ENCODE measurements at places on chromosomes 1 and 21.

GRCh38 chr1:107342316-107342715 is 201.5 kb downstream of the NTNG1 start:
- DNase-seq, result no peak

DNA sequence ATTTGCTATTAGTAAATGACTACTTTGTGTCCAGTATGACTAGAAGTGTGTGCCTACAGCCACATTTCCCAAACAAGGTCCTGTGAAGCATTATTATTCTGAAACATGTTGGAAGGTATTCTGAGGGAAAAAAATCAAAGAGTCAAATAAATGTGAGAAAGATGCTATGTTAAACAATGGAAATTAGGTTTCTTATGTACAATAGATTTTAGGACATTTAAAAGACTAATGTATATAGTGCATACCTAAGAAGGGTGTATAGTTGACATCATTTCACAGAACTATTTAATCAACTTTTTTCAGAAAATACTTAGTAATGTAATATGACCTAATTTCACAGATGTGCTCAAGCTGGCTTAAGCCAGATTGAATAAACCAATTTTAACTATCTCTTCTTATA is 582.5 kb downstream of the USP25 start:
- no peak for DNase-seq

DNA sequence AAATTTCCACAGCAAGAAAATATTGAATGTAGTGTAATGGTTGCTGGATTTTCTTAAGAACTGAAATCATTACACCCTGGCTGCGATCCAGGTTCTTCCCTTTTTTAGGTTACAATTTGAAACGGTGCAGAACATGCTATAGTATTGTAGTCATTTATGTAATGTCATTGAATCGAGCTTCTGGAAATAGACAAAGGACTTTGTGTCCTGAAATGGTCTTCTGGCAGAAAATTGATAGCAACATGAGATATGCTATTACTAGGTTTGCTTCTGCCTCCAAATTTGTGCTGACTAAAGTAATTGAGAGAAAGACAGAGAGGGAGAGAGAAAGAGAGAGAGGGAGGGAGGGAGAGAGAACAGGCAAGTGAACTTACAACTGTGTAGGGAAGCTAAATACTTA is 146.2 kb upstream of the NFIA start:
- DNase-seq, result no peak

DNA sequence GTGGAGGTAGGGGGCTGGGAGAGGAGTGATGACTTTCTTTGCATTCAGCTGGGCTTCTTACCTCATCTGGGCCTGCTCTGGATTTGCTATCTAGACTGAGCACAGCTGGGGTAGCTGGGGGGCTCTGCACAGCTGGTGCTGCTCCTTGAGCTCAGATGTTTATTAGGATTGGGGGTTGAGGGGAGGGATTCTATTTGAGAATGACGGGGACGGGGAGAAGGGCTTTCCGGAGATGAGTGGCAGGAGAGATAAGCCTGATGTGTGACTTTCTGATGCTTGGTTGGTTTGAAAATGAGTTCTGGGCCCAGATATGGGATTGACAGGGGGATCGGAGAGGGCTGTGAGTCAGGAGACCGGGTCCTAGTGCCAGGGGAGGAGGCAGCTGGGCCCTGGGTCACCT is 146.1 kb upstream of the CSF3R start:
- DNase-seq, result no peak

DNA sequence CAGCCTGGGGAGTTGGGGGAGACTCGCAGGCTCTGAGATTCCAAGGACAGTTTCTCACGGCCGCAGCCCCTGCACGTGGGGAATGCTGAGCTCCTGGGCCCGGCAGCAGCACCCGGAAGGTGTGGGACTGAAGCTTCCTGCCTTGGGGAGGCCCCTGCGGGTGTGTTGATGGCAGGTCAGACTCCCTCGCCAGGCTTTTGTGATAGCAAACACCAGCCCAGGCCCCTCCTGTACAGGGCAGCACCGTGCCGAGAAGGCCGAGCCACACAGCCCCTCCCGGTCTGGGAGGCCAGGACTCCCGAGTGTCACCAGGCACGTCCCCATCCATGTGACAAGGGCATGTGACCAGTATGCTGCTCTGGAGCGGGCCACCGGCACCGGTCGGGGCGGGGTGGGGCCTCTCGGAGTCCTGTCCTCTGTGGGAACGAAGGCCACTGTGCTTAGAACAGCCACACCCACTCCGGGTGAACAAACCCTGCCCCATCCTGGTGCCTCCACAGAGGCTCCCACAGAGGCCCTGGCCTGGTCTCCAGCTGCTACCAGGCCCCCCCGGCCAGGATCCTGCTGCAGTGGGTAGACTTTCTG is 31.1 kb upstream of the ARHGEF16 start:
- no peak for DNase-seq

DNA sequence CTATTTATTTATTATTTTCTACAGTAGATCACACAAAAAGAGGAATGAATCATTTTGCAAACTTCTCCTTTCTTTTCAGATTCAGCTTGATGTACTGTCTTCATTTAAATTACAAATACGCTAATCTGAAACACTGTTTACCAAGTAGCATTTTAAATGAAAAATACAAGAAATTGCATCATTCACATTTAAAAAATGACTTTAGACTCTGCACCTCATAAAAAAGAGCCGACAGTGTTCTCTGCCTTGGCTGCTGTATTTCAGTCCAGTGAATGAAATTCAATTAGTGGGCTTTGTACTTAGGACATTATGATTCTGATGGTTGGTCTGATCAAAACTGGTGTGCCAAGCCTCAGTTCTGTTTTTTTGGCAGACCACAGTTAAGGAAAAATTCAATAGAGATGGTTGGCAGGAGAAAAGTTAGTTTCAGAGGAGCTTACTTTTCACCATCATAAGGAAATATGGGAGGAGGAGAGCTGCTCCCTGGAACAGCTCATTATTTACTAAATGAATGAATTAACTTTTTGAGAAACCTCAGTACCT is 222.4 kb upstream of the ESRRG start:
- no peak for DNase-seq

DNA sequence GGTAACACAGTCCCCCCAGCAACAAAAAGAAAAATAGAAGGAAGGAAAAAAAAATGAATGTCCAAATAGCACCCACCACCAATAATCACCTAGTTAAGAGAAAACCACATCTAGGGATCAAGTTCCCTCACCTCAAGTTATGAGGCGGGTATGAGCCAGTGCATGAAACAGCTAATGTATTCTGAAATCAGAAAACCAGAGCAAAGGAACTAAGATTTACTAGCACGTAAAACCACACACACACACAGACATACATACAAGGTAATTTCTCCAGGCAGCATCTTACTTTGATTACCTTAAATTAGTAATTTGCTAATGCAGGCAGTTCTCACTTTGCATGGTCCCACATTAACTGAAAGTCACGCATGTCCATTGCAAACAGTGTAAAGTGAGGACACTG is 109.8 kb downstream of the HLCS start:
- no peak for DNase-seq

DNA sequence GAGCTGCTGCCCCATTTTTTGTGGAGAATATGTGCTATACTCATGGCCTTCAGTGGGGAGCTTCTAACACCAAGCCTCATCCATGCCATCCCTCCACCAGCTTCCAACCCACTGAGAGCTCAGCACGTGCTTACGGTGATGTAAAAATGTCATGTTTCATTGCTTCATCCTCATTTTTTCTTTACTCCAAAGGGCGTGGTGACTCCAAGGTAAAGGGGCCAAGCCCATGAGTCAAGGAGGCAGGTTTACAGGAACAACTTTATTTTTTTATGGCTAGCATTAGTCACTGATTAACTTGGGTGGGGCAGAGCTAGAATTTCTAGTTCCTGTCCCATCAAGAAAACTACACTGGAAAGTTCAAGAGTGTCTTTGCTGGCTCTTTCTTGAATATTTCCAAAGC is at the start of gene C1orf226:
Gene C1orf226, plus strand, starts transcription at position 346 of the 400 bp plus-strand sequence. CDS start 174 bp downstream, outside the sequence.
- DNase-seq, result no peak

- DNase-seq, result peak; percentile 58
Observed at GRCh38 chr1:63316984-63317816, 5.2 kb upstream of the FOXD3 start.

GRCh38 chr1:21924503-21925005 is 12.6 kb downstream of the HSPG2 start:
- DNase-seq, result peak; percentile 81

DNA sequence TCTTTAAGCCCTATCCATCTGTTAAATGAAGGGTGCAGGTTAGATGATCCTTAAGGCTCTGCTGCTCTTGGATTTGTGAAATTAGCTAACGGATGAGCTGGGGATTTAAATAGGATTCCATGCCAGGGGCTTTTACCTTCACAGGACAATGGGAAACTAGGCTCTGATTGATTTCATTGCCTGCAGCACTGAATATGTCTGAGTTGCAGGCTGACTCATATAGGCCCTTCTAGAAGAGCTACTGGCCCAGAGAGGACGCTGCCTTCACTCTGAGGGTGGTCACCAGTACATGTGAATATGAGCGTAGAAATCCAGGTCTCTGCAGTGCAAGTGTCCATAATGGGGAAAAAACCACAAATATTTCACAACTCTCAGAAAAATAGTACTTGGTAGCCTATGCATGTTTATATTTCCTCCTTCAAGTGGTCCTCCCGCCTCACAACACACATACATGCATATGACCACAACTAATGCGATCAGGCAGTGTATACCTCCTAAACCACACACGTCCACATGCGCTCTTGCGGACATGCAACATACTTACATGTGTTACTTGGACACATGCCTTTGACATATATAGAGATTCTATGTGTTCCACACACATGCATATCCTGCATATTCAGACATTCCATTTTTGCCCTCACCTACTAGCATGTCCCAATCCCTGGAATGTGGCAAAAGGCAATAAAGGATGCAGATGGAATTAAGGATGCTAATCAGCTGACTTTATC is 233.8 kb upstream of the JUN start:
- DNase-seq, result peak; percentile 54

GRCh38 chr1:22607154-22607553 is 29.3 kb upstream of the C1QA start:
- DNase-seq, result no peak

DNA sequence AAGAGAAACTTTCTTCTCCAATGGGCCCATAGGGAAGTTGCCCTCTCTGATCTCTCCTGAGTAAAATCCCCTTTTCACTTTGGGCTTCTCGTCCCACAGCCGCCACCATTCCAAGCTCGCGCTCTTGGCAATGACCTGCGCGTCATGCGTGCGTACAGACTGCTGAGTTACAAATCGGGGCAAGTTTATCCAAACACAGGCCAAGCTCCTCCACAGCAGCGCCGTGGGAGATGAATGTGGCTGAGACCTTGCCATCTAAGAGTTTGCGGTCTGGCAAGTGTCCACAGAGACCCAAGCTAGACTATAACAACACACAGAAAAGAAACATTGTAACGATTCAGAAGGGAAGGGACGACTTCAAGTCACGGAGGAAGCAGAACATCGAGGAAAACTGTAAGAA is 116.3 kb upstream of the SOD1 start:
- no peak for DNase-seq

DNA sequence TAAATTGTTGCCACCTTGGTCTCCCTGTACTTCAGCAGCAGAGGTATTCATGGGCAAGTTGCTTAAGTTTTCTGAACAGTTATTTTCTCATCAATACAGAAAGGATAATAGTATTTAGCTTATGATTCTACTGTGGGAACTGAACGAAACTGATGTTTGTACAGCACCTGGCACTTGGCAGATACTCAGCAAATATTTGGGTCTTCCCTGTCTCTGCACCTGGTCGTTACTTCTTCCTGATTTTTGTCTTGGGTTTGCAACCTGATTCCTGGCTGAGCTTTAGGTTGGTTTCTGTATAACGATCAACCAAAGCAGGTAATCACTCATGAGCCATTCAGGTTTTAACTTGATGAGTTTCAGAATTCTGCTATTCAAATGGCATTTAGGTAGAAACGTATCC is 490.6 kb downstream of the KIF26B start:
- DNase-seq, result no peak

DNA sequence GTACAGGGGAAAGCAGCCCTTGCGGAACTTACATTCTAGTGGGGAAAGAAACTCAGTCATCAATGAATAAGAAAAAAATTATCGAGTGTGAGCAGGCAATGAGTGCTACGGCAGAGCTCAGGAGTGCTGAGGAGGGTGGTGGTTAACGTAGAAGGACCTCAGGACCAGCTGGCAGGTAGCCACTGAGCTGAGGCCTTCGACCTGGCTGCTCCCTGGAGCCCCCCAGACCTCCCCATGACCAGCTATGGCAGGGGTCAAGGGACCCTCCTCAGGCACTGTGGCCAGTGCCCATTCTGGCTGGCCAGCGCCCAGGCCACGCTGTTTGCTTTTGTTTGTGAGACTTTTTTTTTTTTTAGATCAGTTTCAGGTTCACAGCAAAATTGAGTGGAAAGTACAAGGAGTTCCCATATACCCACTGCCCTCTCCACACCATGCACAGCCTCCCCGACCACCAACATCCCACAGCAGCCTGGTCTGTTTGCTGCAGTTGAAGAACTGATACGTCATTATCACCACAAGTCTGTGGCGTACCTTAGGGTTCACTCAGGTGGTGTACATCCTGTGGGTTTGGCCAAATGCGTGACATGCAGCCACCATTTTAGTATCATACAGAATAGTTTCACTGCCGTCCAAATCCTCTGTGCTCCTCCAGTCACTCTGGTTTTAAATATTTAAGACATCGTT is 11.8 kb upstream of the TTC22 start:
- no peak for DNase-seq

DNA sequence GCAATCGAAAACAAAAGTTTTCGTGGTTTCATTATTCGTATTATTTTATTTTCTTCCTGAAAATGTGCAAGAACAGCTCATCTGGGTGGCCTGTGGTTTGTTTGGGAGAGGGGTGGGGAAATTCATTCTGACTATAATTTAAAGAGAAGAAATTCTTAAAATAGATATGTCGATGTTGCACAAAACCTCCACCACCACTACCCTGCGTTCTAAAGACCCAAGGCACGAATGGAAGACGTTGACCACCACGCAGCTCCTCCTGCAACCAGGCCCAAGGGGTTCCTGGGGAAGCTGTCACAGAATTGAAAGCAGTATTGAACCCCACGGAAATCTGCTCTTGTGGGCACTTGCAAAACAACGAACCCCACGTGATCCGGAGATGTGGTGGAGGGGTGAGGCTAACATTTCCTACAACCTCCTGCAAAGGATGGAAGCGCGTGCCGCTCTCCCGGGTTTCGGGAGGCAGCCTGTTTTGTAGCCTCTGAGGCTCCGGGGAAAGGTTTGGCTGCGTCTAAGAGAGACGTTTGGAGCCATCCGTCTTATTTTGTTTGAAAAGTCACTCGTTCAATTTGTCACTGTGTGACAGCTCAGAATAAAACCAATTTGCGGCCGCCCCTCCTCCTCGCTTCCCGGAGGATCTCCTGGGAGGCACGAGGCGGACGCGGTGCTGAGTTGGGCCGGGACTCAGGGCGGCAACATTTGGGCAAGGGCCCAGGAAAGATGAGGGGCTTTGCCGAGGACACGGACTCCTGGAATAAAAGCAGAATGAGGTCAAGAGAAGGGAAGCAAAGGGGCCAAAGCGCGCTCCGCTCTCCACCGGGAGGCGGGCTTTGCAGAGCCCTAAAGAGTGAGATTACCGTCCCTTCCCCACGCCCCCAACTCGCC is 810 bp upstream of the HLX start:
- DNase-seq, result no peak

DNA sequence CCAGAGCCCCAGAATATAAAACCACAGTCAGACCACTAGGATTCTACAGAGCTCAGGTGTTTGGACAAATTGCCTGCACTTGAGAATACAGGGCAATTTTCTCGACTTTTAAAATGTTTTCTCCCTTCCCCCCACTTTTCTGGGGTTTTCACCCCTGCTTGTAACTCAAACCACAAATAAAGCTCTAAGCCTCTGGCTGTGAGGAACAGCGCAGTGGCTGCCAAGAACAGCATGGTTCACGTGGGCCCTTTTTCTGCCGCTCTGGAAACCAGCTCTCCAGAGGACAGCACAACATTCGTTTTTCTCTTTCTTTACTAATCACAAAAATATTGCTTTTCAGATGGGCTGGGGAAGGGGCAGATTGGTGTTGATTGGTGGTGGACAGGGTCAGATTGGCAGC is 102.2 kb upstream of the JUN start:
- DNase-seq, result no peak

Measured in EH (cell line).